Tibial nerve (tissue), 4 donors: ENCODE measurements at places on chromosomes 5 and 9. TPM values are rescaled to one million over a fixed set of nuclear protein-coding genes. Genes with fewer than 3 reads are reported as not detected.

TSSK1B gene
- 0.63 TPM for total RNA-seq

DNA sequence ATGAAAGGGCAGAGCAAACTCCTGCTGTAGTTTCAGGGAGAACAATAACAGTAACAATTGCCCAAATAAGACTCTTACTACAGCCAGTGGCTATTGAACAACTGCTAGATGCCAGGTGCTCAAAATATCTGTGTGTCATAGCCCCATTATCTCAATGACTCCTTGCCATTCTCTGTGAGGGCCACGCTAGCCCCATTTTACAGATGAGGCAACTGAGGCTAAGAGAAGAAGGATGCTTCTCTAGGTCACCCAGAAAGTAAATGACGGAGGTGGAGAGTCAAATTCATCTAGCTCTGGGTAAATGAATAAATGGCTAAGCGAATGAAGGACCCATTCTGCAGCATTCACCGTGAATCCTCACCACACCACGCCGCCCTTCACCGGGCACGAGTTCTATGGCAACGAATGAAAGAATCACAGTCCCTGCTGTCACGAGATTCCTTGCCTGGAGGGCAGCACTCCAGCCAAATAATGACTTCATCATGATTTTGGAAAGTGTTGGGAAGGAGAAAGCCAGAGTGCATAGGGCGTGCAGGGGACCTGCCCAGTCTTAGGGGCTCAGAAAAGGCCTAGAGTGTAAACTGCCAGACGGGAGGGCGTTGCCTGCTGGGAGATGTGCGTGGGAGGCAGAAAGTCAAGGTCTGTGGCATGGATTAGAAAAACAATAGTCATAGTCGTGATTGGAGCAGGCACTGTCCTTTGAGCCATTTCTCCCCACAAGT is 147.2 kb downstream of the C9orf50 start:
- no peak overlapping the region for H3K4me3 ChIP-seq
- H3K27me3 ChIP-seq = no peaks in the 10 kb centered on the region
- H3K27ac ChIP-seq = peak overlapping the region; percentile 69
- H3K36me3 ChIP-seq = no peaks in the 10 kb centered on the region
- peaks cover 51% of the 10 kb centered on the region for H3K4me1 ChIP-seq

DNA sequence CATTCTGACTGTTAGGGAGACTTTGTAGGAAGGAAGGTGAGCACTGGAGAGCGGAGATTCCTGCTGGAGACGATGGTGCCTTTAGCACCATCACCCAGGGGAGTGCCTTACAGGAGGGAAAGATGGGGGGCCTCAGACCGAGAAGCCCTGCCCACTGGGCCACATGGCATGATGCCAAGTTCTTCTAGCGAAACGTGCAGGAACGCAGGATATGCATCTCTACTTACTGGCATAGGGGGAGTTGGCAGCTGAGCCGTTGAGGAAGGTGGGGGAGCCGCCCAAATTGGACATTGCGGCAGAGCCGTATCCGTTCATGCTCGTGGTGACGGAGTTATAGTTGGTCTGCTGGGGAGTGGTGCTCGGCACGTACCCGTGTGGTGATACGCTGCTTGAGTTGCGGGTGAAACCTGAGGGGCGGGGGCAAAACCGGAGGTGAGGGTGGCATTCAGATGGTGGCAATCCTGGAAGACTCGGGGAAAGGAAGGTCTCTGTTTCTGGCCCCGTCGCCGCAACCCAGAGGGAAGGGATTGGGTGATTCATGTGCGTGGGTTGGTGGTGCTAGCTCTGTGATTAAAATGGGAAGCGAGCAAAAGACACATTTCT is 387.7 kb downstream of the EBF1 start:
- H3K36me3 ChIP-seq = peaks cover 4% of the 10 kb centered on the region
- no peak for DNase-seq
- no peaks in the 10 kb centered on the region for H3K27me3 ChIP-seq
- H3K4me1 ChIP-seq = no peaks in the 10 kb centered on the region
- H3K4me3 ChIP-seq = no peak overlapping the region

MAST4 gene
- total RNA-seq = 19.5 TPM
